Hindlimb muscle (tissue), 1 donor: ENCODE measurements at places on chromosomes 7 and 10. TPM values are rescaled to one million over a fixed set of nuclear protein-coding genes. Genes with fewer than 3 reads are reported as not detected.

Gene IL6
- 0.41 TPM for polyA plus RNA-seq

Gene CDC14C
- not detected for polyA plus RNA-seq

Gene CWF19L1
- polyA plus RNA-seq = 23.4 TPM

Gene SPAM1
- polyA plus RNA-seq = not detected

DNA sequence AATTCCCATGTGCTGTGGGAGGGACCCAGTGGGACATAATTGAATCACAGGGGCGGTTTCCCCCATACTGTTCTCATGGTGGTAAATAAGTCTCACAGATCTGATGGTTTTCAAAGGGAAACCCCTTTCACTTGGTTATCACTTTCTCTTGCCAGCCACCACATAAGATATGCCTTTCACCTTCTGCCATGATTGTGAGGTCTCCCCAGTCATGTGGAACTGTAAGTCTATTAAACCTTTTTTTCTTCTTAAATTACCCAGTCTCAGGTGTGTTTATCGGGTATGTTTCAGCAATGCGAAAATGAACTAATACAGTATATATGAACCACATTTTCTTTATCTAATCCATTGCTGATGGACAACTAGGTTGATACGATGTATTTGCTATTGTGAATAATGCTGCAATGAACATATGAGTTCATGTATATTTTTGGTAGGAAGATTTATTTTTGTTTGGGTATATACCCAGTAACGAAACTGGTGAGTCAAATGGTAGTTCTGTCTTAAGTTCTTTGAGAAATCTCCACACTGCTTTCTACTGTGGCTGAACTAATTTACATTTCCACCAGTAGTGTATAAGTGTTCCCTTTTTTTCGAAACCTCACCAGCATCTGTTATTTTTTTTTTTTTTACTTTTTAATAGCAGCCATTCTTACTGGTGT, 70.0 kb upstream of the HGF start:
- DNase-seq = no peak

DNA sequence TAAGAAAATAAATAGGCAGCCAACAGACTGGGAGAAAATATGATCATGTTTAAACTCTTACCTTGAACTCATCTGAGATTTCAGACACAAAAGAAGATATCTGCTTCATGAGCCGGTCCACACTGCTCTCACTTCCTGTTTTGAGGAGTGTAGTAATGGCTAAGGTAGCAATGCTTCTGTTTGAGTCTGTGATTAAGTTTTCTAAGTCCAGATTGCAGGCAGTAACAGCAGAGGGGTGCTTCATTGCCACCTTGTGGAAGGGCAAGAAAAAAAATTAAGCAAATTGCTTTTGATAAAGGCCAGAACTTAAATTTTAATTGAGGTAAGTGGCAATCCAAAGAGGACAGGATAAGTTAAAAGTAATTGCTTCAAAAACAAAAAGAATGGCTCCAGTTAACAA, 69.1 kb downstream of the MEST start:
- DNase-seq = no peak

DNA sequence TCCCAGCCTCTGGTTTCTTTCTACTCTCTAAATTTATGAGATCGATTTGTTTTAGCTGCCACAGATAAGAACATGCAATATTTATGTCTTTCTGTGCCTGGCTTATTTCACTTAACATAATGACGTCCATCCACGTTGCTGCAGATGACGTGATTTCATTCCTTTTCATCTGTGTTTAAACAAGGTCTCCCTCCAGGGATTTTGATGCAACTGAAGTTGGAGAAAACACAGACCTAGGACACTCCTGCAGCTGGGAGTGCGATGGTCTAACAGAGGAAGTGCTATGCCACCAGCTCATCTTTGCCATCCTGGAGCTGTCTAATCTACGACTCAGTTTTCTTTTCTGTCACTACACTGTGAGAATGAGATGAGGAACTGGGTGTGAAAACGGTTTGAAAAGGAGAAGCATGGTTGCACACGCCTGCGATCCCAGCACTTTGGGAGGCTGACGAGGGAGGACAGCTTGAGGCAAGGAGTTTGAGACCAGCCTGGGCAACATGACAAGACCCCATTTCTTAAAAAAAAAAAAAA, 1.5 kb upstream of the KCTD7 start:
- peak; percentile 25 for DNase-seq

DNA sequence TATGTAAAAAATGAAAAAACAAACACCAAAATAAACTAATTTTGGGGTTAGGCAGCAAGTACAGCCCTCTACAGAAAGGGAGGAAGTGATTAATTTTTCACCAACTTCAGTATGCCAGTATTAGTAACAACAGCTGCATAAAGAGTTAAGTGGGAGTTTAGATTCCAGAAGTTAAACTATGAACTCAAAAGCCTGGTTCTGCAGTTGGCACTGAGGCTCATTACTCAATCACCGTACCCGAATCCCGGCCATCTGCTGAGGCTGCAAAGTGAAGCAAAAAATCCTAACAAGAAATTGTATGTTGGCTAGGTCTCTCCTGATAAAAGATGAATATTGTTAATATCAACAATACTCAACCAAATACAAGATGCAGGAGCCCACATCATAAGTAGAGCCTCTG, 4.0 kb downstream of the NUDT5 start:
- DNase-seq = no peak

DNA sequence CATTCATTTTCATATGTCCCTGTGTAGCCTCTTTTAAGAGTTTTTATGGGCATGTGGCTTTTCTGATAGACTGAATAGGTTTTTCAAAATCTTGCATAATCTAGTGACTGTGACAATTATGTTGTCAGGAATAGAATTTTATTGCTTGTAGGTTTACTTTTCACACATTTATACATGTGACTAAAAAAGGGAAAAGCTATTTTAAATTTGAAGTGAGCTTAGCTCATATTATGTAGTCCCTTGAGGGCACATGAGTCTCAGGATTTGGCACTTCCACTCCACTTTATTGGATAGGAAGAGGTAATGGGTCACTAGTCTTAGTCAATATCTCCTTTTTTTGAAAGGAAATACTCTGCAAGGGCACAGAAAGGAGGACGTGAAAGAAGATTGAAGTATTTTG, 247.3 kb downstream of the SUGCT start:
- DNase-seq = no peak

- DNase-seq = no peak
Measured at GRCh38 chr10:76033457-76034196, 602.2 kb downstream of the LRMDA start.

GRCh38 chr7:28088901-28089714, 91.5 kb downstream of the JAZF1 start:
- no peak for DNase-seq

- DNase-seq = no peak
Measured at GRCh38 chr10:129924375-129925085, 39.5 kb downstream of the EBF3 start.

DNA sequence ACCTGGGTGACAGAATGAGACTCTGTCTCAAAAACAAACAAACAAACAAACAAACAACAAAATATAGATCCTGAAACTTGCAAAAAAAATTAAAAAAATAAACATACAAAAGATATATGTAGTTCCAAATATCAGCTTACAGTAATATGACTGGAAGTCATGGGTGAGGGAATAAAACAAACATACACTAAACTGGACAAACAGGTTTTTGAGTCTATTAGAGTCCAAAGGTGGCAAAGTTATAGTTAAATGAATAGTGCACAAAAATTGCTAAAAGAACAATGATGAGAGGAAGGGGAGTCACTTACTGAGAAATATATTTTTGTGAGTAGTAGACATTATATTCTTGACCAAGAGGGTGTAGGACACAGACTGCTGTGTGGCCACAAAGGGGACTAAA, 16.7 kb upstream of the RSBN1L start:
- no peak for DNase-seq

GRCh38 chr7:138091032-138091431, 14.8 kb downstream of the AKR1D1 start:
- no peak for DNase-seq

DNA sequence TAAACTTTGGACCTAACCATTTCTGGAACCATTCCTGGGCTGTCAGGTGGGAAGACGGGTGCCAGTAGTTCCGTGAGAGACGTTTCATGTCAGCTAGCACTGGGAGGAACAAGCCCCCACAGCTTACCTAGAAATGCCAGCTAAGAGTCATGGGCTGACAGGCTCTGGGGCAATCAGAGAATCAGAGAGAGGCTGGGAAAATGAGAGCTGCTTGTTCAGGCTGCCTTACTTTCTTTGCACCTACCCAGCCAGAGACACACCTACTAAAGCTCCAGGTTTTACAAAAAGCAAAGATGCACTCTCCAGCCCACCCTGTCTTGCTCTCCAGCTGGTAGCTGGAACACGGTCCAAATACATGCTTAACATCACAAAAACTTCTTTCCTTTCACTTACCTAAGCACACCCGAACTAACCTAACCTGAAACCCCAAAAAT, 688 bp downstream of the PTN start:
- no peak for DNase-seq

- DNase-seq = no peak
Measured at GRCh38 chr7:24773646-24774045, 16.4 kb upstream of the GSDME start.

GRCh38 chr7:389911-390601, 100.1 kb downstream of the FOXL3 start:
- DNase-seq = no peak

DNA sequence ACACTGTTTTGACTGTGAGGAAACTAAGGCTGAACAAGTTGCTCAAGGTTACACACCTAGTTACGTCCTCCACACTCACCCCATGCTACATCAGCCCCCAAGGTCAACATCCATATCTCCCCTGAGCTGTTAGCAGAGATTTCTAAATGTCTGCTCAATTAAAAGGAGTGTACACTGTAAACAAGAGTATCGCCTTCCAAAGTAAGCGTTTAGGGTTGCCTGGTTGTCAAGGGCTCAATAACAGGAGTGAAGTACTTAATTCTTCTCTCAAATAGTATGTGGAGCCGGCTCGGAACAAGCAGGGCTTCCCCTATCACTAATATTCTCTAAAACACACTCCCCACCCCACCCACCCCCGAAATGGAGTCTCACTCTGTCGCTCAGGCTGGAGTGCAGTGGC, 412.8 kb upstream of the GALNT17 start:
- no peak for DNase-seq

DNA sequence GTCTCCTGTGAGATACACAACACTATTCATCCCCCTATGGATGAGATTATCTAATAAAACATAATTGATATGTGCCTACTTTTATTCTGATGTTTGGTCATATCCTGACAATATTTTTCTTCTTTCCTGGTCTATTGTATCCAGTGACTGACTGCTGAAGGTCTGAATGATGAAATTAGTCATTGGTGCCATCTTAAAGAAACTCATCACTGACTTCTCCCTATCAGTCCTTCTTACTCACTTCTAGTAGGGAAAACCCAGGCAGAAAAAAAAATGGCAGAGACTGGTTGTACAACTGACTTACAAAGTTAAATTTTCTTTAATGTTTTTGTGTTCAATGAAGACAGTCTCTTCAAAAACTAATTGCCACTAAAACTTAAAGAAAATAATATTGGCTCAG, 377.4 kb downstream of the HTR7 start:
- DNase-seq = no peak

DNA sequence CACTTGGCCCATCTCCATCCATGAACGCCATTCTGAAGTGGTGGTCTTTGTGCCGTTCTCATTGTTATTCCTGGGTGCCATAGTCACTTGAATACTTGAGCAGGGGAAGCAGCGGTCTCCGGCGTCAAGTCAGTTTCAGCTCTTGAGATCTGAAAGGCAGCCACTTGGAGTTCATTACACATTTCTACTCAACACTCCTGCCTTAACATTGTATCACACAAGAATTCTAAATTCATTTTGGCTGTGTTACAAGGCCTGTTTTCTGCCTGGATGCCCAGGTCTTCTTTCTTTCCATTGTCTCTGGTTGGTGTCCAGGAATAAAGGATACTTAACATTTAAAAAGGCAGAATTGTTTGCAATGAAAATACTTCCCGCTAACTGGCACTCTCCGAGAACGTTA, 69.0 kb upstream of the RAB11FIP2 start:
- no peak for DNase-seq

DNA sequence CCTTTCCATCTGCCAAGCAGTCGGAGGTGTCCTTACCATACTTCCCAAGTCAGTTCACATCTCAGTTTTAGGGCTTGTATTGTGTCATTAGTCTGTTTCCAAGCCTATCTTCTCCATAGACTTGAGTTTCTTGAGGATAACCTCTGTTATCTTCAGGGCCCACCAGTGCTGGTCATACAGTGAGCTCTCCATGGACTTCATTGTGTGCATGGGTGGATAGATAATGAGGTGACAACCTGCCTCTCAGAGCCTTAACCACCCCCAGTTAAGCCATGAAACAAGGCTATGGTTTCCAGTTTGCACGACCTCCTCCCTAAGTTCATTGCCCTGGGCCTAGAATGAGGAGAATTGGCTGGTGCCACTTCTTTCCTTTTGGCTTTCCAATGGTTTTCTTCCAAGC, 38.5 kb upstream of the WAC start:
- no peak for DNase-seq

DNA sequence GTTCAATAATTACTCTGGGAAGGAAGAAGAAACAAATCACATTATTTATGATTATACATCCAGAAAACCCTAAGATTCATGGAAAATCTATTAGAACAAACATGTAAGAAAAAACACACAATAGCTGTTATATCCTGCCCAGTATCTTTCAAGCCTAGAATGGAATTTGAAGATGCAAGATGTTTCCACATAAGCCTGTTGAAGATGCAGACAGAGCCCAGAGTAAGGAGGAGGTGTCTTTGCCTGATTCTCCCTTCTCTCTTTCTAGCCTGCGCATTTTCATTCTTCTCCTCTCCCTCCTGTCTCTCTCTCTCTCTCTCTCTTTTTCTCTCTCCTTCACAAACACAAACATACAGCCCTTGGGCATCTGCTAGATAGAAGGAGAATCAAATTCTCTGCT, 170.1 kb upstream of the INHBA start:
- DNase-seq = no peak

- peak; percentile 81 for DNase-seq
Measured at GRCh38 chr7:37448636-37449361, at the start of gene ELMO1. Gene ELMO1, minus strand, starts transcription at chr7:37448864. Its CDS starts 106,174 bp downstream, at chr7:37342690.

GRCh38 chr7:117169907-117170306, 153.0 kb downstream of the WNT2 start:
- DNase-seq = no peak

GRCh38 chr7:108329514-108329913, 126.7 kb downstream of the NRCAM start:
- DNase-seq = no peak

GRCh38 chr10:62058476-62058875, 157.0 kb downstream of the ARID5B start:
- DNase-seq = no peak

DNA sequence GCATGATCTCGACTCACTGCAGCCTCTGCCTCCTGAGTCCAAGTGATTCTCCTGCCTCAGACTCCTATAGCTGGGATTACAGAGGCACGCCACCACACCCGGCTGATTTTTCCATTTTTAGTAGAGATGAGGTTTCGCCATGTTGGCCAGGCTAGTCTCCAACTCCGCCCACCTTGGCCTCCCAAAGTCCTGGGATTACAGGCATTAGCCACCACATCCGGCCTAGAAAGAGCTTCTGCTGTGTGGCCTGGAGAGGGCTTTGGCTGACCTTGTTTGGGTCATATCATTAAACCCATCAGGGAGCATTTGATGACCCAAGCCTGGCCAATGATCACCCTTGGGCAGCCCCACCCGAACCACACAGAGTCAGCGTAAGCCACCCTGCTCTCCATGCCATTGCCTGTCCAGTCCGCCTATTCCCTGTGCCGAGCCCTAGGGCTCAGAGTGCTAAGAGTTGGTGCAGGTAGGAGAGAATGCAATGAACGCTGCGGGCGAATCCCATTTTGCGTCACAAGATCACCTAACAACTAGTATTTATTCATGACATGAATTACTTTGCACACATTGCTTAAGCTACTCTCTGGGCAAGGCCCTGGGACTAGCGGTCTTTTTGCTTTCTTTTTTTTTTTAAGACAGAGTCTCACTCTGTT, 22.3 kb upstream of the GDI2 start:
- no peak for DNase-seq
